Stimulated activated CD4-positive, alpha-beta T cell treated with anti-CD3 and anti-CD28 coated beads, Interleukin-1b, Interleukin-23, amount 100 ng/mL, for 1 hour (primary cell): ENCODE measurements at places on chromosomes 5 and 9.

DNA sequence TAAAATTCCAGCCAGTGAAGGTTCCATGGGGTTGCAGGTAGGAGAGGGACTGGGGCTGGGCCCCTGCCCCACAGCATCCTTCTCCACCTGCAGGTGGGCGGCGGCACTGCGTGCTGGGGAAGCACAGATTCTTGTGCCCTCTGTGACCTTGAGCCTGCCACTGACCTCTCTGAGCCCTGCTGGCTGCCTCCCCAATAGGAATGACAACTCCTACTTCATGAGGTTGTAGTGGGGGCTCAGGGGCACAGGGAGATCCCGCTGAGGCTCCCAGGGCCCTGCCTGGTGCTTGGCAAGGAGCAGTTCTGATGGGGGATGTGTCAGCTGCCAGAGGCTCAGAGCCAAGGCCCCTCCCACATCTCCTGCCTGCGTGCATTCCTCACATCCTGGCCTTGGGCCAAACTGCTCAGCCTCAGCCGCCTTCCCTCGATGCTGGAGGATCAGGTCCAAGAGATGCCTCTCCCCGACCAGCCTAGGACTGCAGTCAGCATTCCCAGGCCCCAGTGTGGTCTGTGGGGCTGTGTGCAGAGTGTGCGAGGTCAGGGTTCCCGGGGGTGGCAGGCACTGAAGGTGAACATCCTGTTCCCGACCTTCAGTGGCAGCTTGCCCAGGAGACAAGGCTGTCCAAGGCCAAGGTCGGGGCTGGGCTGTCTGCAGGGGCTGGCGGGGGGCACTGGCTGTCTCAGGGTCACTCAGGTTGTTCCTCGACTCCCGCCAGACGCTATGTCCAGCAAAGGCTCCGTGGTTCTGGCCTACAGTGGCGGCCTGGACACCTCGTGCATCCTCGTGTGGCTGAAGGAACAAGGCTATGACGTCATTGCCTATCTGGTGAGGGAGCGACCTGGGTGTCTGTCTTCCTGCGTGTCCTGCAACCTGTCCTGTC lies 7.0 kb downstream of the ASS1 start:
- no peak for DNase-seq

DNA sequence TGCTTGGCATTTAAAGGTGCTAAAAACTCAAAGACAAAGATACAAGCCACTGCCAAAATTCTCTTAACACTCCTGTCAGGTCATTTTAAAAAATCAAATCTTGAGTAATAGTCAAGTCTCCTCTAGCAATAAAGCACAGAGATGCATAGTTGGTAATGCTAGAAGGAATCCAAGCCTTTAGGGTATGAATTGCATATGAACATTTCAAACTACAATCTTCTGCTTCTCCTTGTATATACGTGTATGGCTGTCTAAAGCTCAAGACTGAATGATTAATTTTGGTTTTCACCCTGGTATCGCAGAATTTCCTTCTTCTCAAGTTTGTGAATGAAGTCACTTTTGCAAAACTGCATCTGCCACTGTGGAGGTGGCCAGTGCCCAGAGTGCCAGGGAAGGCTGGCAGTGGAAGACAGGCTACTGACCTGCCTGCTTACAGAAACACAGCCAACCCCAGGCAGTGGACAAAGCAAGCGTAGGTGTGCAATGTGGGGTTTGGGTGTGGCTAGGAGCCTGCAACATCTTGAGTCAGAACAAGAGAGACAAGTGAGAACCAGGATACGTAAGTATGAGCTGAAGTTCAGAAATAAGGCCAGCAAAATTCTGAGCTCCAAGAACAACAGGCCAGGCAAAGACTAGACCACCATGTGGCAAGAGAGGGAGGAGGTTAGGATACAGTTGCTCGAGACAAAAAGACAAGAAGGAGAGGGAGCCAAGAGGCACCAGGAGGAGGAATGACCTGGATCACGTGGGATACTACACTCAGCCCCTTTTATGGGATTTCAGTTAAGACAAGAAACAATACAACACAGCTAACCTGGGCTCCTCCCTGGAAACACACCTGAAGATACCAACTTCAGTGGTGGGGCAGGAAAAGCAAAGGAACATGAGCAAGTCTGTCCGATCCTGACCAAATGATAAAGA lies 22.6 kb downstream of the MYO10 start:
- no peak for DNase-seq

- DNase-seq: no peak
These were observed 208.1 kb downstream of the MLLT3 start for GRCh38 chr9:20414150-20414549.

GRCh38 chr9:131439224-131439623 lies 45.3 kb downstream of the PRRC2B start:
- no peak for DNase-seq

GRCh38 chr5:14440582-14441431 lies 140.8 kb upstream of the OTULINL start:
- DNase-seq: no peak

GRCh38 chr5:138824924-138825863 lies 49.9 kb downstream of the LRRTM2 start:
- no peak for DNase-seq

GRCh38 chr5:96151891-96152290 lies 190.2 kb upstream of the ELL2 start:
- no peak for DNase-seq

DNA sequence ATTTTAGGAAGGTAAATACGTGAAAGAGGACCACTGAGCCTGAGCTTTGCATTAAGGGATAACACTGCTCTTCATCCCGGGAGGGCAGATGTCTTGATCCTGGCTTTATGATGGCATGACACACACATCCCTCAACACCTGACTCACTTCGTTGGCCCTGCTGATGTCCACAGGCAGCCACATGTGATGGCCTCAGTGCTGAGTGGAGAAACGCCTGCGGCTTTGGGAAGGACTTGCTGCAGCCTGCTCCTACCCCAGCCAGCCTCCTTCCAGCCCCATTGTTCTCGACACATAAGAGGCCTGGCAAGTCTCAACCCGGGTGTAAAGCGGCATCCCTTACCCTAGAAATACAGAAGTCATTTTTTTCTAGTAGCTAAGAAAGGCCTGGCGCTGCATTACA lies 169.0 kb downstream of the SYK start:
- DNase-seq: no peak

DNA sequence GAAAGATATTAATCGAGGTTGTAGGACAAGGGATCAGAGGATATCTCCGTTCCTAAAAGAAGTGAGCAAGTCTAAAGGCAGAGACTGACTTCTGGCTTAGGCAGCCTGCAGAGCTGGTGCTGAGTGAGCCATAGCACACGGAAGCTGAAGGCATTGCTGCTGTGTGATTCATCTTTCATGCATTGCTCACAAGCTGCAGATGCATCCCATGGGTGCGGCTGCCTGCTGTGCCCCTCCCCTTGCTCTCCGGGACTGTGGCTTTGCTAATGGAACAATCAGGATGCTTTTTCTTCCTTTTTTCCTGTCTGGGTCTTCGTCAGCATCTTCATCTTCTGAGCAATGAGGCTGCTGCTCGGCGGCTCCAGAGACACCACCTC lies 341.4 kb downstream of the DIRAS2 start:
- no peak for DNase-seq

DNA sequence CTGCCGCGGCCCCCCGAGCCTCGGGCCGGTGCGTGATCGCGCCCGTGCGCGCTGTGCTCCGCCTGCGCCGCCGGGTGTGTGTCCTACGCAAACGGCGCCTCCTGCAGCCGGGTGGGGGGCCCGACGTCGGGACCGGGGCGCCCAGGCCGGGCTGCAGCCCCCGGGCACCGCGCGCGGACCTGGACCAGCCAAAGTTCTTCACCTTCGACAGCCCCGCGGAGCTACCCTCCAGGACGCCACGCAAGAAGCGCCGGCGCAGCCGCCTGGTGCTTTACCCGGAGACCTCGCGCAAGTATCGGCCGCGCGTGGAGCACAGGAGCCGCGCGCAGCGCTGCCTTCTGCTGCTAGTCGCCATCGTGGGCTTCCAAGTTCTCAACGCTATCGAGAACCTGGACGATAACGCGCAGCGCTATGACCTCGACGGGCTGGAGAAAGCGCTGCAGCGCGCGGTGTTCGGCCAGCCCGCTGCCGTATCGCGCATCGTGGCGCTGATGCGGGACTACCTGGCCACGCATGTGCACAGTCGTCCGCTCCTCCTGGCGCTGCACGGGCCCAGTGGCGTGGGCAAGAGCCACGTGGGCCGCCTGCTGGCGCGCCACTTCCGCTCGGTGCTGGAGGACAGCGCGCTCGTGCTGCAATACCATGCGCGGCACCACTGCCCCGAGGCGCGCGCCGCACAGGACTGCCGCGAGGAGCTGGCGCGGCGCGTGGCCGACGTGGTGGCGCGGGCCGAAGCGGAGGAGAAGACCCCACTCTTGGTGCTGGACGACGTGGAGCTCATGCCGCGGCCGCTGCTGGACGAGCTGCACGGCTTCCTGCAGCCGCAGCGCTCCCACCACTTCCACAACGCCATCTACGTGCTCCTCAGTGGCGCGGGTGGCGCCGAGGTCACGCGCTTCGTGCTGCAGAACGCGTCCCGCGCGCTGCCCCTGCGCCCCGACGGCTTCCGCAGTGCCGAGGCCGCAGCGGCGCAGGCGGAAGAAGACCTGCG lies 1.5 kb downstream of the TOR4A start:
- DNase-seq: no peak

DNA sequence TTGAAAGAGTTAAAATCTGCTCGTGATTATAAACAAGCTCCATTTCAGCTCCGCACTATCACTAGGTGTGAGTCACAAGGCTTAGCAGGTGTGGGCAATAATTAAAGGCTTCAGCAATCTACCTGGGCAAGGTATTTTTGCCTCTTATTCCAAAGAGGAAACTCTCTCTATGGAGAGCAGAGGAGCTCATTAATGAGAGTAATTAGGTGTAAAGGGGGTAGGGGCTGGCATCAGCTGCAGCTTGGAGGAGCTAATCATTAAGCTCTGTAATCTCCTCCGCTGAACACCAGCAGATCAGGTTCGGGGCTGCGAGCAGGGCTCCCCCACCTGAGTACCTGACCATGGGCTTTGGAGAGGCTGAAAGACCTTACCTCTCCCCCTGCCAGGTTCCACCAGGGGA lies 129.2 kb downstream of the CRB2 start:
- no peak for DNase-seq

DNA sequence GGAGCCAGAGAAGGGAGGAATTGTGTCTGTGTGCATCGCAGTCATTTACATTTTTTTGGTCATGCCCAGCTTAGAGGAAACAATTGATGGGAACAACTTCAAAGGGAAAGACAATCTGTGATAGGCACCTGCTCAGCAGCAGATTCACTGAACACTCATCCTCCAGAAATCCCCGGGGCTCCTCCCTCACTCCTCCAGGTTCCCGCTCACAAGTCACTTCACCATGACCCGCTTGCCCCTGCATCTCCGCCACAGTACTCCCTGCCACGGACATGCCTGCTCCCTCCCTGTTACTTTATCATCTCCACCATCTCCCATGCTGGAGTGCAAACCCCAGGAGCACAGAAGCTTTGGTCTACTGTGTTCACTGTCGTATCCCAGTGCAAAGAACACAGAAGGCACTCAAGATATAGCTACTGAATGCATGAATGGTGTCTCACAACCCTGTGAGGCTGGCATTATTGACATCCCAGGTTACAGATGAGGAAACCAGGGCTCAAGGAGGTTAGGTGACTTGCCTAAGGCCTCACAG lies 16.2 kb downstream of the LHX6 start:
- DNase-seq: no peak

DNA sequence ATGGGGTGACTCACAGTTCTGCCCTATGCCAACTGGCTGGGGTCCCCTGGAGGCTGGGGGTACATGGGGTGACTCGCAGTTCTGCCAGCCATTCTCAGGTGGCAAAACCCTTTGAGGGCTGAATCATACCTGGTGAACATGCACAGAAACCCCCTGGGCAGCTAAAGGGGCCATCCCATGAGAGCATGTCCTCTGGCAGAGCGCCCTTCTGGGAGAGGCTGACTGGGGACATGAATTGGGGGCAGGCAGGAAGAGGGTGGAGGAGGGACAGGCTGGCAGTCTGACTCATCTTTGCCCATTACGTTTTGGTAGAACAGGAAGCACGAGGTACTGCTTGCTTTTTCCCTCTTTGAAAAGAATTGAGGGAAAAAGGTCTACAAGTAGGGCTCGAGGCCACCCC lies 16.7 kb downstream of the TRAF1 start:
- DNase-seq: no peak

DNA sequence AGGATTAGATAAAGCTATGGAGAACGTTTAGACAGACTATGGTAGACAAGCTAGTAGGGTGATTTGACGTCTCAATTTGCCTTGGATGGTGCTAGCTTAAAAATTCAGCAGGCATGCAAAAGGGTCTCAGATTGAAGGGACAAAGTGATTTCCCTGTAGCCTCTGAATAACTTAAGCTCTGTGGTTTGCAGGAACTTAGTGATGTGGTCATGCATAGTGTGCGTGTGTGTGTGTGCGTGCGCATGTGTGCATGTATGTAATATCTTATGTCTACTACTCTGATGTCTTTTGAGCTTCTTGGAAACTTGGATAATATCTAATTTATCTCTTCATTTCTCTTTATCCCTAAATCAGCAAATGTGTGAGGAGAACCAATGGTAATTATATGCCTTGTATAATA lies 183.6 kb upstream of the TNC start:
- no peak for DNase-seq

DNA sequence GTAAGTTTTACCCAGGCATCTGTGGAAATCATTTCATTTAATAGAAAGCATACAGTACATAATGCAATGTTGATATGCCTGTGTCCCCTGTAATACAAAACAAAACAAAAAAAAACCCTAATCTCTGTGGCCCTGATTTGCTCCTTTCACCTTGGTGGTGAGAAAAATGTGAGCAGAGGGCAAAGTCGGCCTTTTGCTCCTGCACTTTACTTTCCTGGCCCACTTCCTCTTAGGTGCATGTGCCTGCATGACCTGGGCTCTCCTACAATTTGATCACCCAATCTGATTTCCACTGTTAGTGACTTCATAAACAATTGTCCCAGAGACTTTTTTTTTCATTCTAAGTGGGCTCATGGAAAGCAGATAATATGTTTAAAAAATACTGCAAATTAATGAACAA lies 424.3 kb downstream of the SEMA5A start:
- no peak for DNase-seq

DNA sequence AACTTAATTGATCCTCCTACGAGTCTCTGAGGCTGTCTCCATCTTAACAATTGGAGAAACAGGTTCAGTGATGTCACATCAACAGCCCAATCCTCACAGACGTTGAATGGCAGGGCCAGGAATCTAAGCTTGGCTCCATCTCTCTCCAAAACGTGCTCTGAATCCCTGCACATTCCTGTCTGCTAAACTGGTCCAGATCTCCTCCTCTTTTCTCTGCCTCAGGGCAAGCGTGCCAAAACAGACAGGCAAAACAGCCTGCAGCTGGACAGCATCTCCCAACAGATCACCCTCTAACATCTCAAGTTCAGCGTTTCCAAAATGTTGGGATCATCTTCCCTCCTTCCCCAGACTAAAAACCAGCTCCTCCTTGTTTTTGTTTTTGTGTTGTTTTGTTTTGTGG lies 6.6 kb downstream of the FBP1 start:
- no peak for DNase-seq
